ENCODE measurements at places on chromosomes 13 and 19.

GRCh38 chr13:36370108-36370429 lies 23.9 kb upstream of the SPART start:
- no peak for DNase-seq

DNA sequence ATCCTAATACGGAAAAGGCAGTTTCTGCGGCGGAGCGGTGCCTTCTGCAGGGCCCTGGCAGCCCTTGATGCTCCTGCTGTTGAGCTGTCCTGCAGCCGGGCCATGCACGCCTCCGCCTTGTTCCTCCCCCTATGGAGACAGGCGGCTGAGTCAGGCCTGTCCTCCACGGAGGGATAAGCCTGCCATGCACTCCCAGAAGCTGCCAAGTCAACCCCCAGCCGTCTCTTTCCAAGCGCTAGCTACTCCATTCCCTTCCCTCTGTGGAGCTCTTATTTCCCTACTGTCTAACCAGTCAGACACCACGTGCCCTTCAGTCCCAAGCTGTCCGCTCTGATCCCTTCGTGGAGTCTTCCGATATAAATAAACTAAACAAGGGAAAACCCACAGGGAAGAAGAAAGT lies 197.0 kb downstream of the COL4A1 start:
- DNase-seq, result no peak

- no peak for DNase-seq
These were observed 114.2 kb upstream of the UQCRFS1 start for GRCh38 chr19:29326849-29327840.

- no peak for DNase-seq
These were observed 2.0 kb upstream of the PSG6 start for GRCh38 chr19:42919757-42920079.

DNA sequence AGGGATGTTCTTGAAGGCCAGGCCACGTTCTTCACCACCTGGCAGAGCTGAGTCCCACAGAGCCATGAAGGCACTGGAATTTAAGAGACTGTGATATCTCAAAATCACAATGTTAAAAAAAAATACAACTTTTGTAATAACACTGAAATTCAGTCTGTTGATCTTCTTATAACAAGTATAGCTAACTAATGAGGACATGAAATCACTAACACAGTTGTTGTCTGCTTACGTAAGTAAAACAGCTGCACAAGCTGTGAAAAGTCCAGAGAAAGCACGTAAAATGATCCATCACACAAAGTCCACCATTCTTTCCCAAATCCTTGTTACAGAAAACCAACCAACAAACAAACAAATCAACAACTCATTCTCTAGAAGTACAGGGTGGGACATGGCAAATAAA lies 32.9 kb downstream of the FLT3 start:
- DNase-seq, result no peak

- DNase-seq, result no peak
These were observed 38.3 kb downstream of the NDFIP2 start for GRCh38 chr13:79519255-79519654.

GRCh38 chr19:50723735-50724521 lies 764 bp downstream of the CLEC11A start:
- DNase-seq, result no peak

DNA sequence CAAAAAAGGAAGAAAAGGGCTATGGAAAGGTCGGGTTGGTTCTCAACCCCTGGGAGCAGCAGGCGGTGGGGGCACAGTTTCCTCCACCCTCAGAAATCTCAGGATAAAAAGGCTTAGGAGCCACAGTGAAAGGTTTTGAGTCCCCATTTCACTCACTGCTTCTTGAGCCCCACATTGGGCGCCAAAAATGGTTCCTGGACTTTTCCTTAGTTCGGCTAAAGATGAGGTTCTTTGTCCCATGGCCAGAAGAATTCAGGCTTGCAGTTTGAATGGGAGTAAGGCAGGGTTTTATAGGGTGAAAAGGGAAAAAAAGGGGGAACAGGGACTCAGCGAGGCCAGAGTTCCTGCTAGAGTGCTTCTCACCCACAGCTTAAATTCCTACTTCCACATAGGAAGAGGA lies 179.5 kb downstream of the GGACT start:
- no peak for DNase-seq

DNA sequence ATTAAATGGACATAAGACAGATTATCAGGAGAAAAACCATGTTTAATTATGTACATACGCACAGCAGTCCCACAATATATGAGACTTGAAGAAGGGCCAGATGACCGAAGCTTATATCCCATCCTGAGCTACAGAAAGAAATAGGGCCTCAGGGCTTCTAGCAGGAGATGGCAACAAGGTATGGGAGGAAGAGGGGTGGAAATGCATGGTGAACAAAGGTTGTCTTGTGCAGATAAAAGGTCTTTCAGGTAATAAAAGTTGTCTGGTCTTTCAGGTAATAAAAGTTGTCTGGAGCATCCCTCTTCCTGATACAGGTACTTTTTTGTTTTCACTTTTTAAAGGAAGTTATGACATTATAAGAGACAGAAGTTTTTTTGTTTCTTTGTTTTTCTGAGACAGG lies 15.4 kb upstream of the GTF3A start:
- no peak for DNase-seq

DNA sequence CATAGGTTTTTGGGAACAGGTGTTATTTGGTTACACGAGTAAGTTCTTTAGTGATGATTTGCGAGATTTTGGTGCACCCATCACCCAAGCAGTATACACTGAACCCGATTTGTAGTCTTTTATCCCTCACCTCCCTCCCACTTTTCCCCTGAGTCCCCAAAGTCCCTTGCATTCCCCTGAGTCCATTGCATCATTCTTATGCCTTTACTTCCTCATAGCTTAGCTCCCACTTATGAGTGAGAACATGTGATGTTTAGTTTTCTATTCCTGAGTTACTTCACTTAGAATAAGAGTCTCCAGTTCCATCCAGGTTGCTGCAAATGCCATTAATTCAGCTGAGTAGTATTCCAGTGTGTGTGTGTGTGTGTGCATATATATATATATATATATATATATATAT lies 97.2 kb upstream of the EDNRB start:
- DNase-seq, result no peak

DNA sequence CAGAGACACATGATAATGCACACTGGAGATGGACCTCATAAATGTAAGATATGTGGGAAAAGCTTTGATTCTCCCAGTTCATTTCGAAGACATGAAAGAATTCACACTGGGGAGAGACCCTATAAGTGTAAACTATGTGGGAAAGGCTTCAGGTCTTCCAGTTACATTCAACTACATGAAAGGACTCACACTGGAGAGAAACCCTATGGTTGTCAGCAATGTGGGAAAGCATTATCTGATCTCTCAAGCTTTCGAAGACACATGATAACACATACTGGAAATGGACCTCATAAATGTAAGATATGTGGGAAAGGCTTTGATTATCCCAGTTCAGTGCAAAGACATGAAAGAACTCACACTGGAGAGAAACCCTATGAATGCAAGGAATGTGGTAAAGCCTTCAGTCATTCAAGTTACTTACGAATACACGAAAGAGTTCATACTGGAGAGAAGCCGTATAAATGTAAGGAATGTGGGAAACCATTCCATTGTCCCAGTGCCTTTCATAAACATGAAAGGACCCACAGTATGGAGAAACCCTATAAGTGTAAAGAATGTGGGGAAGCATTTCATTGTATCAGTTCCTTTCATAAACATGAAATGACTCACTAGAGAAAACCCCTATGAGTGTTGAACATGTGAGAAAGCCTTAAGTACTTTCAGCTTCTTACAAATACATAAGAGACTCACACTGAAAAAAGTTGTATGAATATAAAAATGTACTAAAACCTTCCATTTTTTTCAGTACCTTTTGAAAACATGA lies 14.7 kb downstream of the ZNF441 start:
- DNase-seq, result no peak

- DNase-seq, result no peak
These were observed 23.4 kb upstream of the IGFL1 start for GRCh38 chr19:46206176-46206575.

DNA sequence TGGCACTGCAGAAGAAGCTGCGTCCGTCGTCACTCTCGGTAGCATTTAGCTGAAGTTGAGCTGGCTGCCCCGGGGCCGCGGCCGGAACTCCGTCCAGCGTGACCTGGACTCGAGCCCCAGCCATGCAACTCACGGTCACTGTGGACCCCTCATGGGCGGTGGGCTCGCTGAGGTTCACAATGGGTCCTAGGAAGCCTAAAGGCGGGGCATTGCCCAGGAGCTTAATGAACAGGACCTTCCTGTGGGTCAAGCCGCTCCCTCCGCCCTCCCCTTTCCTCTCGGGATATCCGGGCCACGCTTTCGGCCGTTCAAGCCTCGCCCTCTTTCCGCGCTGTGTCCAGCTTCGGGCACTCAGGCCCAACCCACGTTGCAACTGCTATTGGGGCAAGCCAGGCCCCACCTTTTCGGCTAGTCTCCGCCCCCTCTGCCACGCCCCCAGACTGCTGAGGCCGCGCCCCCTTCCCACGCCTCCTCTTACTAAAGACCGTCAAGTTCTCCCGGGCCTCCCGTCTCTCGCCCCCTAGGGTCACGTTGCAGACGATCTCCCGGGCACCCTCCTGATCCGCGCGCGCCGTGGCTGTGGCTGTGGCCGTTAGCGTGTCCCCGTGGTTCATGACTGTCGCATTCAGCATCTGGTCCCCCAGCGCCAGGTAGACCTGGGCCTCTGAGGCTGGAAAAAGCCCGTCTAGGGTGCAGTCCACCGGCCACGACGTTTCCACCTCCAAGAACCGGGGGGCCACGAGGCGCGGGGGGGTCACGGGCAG lies 1.4 kb upstream of the RAVER1 start:
- DNase-seq, result no peak

- DNase-seq, result no peak
These were observed 34.3 kb upstream of the SHKBP1 start for GRCh38 chr19:40542202-40542859.

DNA sequence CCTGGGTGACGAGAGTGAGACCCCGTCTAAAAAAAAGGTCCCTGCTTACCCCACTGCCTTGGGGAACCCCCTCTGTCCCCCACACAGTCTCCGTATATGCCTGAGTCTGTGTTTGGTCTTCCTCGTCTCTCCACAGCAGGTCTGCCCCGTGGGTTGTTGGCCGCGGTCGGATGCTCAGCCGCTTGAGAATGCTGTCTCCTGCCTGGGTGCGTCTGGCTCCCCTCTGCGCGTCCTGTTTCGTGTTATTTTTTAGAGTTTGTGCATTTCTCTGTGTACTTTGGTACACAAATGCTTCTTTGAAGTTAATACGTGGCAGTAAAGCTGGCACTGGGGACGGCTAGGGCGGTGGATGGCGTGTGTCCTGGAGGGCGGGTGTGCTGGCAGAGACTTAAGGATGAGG lies 34.9 kb downstream of the KDM4B start:
- DNase-seq, result no peak

DNA sequence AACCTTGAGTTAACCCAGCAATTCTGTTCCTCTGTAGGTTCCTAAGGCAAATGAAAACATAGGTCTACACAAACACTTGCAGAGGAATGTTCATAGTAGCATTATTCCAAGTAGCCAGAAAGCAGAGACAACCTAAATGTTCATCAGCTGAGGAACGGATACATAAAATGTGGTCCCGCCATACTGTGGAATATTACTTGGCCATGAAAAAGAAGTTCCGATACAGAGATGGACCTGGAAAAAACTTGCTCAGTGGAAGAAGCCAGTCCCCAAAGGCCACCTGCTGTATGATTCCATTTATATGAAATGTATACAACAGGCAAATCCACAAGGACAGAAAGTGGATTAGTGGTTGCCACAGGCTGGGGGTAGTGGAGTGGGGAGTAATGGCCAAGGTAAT lies 53.0 kb downstream of the ARHGEF18 start:
- no peak for DNase-seq

- DNase-seq, result no peak
These were observed 556 bp downstream of the CACTIN start for GRCh38 chr19:3625996-3626472.

DNA sequence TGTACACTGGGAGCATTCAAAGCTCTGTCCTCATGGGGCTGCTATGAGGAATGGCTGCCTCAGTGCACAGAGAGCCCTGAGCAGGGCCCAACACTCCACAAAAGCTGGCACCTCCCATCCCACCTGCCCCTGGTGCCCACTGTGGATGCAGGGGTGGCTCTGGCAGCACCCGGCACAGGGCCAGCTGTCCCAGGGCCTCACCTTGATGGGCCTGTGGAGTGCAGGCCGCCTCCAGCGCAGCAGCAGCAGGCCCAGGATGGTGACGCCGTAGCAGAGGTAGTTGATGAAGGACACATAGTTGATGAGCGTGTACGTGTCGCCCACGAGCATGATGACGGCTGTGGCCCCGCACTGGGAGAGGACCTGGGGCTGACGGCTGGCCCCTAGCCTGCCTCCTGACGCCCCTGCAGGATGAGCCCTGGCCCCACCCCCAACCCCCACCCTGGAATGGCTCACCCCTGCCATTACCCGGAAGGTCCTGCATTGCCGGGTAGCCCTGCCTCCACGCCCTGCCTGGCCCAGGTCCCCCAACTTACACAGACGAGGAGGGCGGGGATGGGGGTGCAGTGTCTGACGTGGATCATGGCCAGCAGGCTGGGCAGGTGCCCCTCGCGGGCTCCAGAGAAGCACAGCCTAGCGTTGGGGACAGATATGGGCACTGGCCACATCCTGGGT lies 15.2 kb downstream of the SLC7A10 start:
- DNase-seq, result no peak

DNA sequence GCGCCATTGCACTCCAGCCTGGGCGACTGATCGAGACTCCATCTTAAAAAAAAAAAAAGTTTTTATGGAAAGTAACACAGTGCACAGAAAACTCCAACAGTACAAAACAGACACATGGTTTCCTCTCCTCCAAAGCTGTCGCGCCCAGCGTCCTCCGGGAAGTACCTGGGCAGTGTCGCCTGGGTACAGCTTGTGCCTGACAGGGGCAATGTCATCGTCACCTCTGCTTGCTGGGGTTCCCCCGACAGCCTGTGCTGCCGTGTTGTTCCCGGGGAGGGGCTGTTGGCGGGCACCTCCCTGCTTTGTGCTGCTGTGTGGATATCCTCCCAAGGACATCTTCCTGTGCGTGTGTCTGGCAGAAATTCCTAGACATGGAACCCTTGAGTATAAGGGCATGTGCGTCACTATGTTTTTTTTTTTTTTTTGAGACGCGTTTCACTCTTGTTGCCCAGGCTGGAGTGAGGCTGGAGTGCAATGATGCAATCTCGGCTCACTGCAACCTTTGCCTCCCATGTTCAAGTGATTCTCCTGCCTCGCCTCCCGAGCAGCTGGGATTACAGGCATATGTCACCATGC lies 2.4 kb upstream of the F2RL3 start:
- no peak for DNase-seq

GRCh38 chr13:48486836-48487235 lies 46.0 kb downstream of the RCBTB2 start:
- no peak for DNase-seq

DNA sequence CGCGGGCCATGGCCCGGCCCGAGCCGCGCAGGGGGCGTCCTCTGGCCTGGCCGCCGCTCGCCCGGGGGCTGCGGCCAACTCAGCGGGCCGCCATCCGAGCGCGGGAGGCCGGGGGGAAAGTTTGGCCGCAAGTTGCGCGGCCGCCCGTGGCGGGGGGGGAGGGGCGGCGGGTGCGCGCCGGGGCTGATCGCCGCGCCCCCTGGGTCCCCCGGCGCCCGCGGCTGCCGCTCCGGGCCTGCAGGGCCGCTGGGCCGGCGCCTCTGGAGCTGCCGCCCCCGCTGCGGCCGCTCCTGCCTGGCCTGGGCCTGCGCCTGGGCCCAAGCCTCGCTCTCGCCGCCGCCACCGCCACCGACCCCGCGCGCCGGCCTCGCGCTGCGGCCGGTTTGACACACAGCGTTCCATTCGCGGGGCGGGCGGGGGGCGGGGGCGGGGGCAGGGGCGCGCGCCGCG lies at the start of gene NR2F6:
Gene NR2F6, minus strand, starts transcription at position 385 of the 450 bp plus-strand sequence. CDS start 699 bp downstream, outside the sequence.
- DNase-seq, result no peak

All from NCI-H187 treated with DMSO at 0.1 percent for 48 hours (cell line).